ENCODE measurements at places on chromosomes 4 and X.

GRCh38 chr4:148214529-148215166 is 227.6 kb downstream of the NR3C2 start:
- peak; percentile 8 for DNase-seq

DNA sequence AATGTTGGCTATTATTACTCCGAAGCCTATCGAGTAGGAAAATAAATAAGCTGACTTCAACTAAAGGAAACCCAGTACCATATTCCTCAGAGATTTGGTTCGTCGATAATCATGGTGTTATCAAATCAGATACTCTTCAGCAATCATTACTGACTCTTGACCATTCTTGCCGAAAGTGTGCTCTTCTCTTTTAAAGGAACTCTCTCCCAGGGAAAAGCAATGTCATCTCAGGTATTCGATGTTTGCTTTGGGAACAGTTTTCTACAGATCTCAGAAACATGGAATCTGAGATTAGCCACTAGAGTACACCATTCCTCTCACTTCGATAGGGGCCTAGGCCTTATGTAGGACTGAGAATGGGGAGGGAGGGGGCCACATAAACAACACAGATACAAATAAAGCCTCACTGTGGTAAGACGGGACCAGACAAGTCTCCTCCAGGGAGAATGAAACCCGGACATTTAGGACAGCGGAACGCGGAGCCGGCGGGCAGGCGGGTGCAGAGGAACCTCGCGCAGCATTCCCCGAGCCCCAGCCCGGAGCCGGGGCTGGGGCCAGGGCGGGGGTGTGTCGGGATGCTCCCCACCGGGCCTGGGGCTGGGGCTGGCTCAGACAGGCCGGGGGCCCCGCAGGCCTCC is 581 bp downstream of the DNAJB14 start:
- DNase-seq, result peak; percentile 36

- no peak for DNase-seq
Measured at GRCh38 chrX:101691835-101692234, 32.2 kb upstream of the ARMCX2 start.

DNA sequence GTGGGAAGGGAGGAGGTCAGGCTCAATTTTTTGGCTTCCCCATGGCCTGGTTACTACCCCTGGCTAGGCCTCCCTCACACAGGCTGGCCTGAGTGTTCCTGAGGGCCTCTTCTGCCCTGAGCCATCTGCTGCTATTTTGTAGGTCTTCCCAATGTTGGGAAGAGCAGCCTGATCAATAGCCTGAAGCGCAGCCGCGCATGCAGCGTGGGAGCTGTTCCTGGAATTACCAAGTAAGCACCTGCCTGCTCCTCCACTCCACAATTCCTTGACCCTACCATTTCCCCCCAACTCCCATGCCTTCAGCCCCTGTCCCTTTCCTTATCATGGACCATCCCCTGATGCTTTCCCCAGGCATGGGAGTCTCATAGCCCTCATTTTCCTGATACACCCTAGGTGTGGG is 20.8 kb downstream of the GNL3L start:
- no peak for DNase-seq

- DNase-seq, result no peak
Measured at GRCh38 chr4:114021451-114021850, 42.0 kb upstream of the ARSJ start.

Data from iris pigment epithelial cell (primary cell).